ENCODE measurements at places on chromosomes 1 and 21. TPM values are rescaled to one million over a fixed set of nuclear protein-coding genes. Genes with fewer than 3 reads are reported as not detected.

DNA sequence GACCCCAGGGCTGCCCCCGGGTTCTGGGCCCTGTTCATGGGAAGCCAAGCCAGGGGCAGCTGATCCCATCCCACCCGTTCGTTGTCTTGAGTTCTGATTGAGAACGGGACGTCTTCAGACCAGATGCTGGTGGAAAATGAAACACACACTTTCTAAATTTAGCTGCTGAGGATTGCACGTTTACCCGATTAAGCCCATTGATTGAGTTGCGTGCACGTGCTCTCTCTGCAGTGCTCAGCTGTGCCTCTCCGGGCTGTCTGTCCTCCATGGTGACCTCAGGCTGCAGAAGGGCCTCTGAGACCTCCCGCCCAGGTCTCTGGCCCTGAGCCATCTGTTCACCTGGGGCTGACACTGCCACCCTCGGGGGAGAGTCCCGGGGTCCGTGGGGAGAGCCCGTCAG lies 27.0 kb upstream of the PEX10 start:
- no peak for DNase-seq

DNA sequence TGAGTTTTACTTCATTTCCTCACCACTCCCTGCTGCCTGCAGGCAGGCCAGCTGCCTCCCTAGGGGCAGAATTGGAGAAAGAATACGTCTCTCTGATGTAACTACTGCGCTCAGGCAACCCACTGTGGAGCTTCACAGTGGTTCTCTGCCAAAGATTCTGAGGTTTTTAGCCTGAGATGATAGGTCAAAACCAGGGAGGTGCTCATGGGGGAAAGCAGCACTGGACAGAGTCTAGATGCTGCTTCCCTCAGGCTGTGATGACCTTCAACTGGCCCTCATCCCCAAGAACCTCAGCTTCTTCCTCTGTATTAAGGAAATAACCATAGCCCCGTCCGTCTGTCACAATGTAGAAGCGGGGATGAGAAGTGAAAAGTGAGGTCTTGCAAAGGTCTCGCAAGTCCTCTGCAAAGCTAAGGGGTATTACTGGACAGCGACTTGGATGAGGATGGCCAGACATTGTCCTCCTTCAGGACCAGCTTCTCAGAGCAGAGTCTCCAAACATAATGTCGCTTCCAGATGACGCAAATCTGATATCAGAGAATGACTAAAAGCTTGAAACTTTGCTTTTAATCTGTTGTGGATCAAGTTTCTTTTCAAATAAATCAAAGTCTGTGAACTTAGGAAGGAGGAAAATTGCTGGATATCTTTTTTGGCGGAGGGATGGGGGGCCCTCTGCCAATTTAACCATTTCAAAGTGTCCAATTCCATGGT lies 65.9 kb upstream of the ATP5PO start:
- DNase-seq: no peak

Gene KCNA2
- polyA plus RNA-seq: 0.95 TPM

Gene NBPF6
- polyA plus RNA-seq: not detected

Data from renal pelvis (tissue), 12 donors.